ENCODE measurements at places on chromosomes 16 and 17.

GRCh38 chr17:72743037-72743467 is 349.4 kb downstream of the SLC39A11 start:
- DNase-seq = no peak

GRCh38 chr17:59764292-59764741 is 56.9 kb downstream of the VMP1 start:
- peak; percentile 91 for DNase-seq

GRCh38 chr16:68064791-68065365 is 20.3 kb upstream of the NFATC3 start:
- peak; percentile 74 for DNase-seq

- peak; percentile 97 for DNase-seq
Observed at GRCh38 chr17:76716146-76716838, 5.5 kb upstream of the MXRA7 start.

- DNase-seq = no peak
Observed at GRCh38 chr17:51029142-51029541, 91.5 kb downstream of the SPAG9 start.

DNA sequence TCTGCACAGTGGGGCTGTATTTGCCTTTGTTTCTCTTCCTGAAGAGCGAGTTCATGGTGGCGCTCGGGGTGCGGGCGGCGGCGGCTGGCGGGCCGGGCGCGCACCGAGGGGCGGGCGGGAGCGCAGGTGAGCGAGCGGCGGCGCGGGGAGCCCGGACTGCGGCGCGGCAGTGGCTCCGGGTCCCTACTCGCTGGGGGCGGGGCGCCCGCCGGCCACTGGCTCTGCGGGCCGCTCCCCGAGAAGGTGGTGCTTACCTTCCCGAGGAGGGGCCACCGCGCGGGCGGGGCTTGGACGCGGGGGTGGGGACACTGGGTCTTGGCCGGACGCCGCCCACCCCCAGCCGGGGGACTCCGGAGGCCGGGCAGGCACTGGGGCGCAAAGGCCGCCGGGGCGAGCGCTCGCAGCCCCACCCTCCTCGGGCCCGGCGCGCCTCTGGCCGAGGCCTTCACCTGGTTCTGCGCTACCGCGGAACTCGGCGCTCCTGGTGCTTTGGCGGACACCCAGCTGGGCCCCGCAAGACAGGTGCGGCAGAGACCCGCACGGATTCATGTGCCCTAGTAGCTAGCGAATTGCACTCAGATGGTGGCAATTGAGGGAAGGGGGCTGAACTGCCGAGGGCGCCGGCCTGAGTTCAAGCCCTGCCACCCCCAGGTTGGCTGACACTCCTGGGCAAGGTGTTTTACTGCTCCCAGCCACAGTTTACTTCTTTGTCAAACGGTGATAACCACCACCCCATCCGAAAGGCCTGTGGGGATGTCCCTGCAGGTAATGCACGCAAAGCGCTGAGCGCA is at the start of gene PPL:
Gene PPL, minus strand, starts transcription at position 158 of the 791 bp plus-strand sequence. Its CDS starts 103 bp downstream, at position 55.
- no peak for DNase-seq

- DNase-seq = no peak
Observed at GRCh38 chr17:66578781-66579489, 256.0 kb upstream of the CACNG5 start.

GRCh38 chr16:31206776-31207175 is 4.2 kb upstream of the PYCARD start:
- DNase-seq = no peak

Measured in fibroblast of skin of abdomen (primary cell).